Fibroblast of the conjunctiva (primary cell): ENCODE measurements at places on chromosomes 1 and 21.

GRCh38 chr1:93595266-93595665 lies 86.4 kb downstream of the BCAR3 start:
- DNase-seq: no peak

GRCh38 chr1:208979776-208980175 lies 603.7 kb upstream of the CAMK1G start:
- DNase-seq: no peak

- no peak for DNase-seq
Measured at GRCh38 chr1:30855686-30856259, 52.8 kb downstream of the SDC3 start.

- DNase-seq: no peak
Measured at GRCh38 chr1:2564815-2565374, 8.7 kb downstream of the TNFRSF14 start.

DNA sequence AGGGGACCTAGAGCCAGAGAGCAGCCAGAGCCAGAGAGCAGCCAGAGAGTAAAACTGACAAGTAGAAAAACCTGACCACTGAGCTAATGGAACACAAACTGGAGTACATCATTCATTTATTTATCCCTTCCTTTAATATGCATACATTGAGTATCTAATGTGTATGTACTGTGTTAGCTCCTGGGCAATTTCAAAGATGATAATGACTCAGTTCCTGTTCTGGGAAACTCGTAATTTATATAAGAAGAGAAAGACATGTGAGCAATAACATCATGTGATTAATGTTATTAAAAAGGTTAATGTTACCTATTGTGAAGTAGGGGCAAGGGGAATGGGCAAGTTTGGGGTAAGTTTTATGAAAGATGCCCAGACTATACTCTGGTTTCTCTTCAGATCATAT lies 199.9 kb downstream of the TNR start:
- DNase-seq: no peak

DNA sequence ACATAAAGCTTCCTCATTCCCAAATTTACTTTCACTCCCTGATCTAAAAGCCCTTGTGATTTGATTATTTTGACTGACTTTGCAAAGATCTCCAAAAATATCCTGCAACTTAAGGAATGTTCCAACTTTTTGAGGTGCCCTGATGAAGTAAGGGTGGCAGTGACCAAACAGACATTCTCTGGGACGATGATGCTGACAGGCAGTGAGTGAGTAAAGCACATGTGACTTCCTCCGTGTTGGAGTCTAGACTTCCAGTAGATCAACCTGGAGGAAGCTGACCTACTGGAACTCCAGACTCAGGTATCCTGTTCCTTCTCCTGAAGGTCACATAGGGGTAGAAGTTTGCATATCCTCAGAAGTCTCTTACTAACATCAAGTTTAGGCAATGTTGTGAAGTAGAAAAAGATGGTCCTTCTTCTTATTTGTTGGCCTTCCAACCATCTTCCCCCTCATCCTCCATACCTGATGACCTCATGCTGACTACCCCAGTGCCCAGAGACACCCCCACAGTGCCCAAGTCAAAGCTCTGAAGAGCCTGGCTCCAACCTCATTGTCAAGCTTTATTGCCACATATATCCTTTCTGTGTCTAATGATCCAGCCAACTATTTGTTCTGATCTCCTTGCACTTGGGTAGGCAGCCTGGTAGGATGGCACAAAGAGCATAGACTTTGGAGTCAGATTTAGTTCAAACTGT lies 16.0 kb downstream of the TNFSF4 start:
- DNase-seq: no peak

DNA sequence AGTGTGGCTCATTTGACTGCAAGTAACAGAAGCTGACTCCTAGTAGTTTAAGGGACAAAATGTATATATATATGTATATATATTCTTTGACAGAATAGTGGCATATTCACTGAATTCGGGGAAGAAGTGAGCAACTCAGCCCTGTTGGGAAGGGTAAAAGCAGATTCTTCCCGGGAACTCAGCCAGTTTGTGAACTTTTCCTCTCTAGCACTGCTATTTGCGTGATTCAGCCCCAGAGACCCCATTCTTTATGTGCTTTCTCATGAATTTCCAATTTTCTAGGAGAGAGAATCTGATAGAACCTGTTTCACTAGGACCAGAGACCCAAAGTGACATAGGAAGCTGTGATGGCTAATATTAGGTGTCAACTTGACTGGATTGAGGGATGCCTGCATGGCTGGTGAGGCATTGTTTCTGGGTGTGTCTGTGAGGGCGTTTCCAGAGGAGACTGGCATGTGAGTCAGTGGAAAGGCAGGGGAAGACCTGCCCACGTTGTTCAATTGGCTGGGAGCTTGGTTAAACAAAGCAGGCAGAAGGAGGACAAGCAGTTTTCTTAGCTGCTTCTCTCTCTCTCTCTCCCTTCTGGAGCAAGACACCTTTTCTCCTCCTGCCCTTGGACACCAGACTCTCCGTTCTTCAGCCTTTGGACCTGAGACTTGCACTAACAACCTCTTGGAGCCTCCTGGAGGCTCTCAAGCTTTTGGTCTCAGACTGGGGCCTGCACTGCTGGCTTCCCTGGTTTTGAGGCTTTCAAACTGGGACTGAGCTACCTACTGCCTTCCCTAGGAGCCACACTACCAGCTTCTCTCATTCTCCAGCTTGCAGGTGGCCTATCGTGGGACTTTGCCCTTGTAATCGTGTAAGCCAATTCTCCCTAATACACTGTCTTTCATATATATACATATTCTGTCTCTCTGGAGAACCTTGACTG lies 93.4 kb upstream of the KCNK1 start:
- DNase-seq: no peak

GRCh38 chr1:62346886-62347285 lies 27.7 kb upstream of the KANK4 start:
- no peak for DNase-seq

GRCh38 chr1:221411283-221411682 lies 330.6 kb downstream of the DUSP10 start:
- no peak for DNase-seq

DNA sequence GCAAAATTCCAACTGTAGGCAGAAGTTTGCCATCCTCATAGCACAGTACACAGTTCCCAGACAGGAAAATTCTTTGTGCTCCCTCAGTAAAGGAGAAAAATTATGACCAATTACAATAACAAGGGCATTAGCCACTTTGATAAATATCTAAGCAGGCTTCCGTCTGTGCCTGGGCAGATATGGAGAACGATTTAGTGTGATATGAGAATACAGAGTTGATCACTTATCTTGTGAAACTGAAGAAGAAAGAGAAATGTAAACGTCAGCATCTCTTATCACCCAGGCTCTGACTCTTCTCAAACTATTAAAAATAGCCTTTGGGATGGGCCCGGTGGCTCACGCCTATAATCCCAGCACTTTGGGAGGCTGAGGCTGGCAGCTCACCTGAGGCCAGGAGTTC lies 54.5 kb upstream of the TIAM1 start:
- DNase-seq: no peak

DNA sequence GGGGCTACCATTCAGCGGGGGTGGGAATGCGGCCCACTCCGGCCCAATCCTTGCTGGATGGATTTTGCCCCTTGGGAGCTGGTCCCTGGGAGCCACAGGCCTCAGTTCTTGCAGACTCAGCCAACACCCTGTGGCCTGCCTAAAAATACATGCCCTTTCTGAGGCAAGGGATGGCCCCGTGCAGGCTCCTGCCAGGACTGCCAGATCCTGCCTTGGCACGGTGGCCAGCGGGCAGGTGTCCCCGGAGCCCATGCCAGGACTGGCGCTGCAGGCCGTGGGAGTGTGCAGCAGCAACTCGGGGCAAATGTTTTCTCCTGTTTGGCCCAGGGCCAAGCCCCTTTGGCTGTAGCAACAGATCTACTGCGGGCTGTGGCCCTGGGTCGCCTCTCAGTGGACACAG lies 1.6 kb upstream of the PANK4 start:
- no peak for DNase-seq

GRCh38 chr21:40547906-40548513 lies 298.9 kb downstream of the DSCAM start:
- no peak for DNase-seq

- DNase-seq: no peak
Measured at GRCh38 chr1:81949421-81949820, 148.7 kb downstream of the ADGRL2 start.

DNA sequence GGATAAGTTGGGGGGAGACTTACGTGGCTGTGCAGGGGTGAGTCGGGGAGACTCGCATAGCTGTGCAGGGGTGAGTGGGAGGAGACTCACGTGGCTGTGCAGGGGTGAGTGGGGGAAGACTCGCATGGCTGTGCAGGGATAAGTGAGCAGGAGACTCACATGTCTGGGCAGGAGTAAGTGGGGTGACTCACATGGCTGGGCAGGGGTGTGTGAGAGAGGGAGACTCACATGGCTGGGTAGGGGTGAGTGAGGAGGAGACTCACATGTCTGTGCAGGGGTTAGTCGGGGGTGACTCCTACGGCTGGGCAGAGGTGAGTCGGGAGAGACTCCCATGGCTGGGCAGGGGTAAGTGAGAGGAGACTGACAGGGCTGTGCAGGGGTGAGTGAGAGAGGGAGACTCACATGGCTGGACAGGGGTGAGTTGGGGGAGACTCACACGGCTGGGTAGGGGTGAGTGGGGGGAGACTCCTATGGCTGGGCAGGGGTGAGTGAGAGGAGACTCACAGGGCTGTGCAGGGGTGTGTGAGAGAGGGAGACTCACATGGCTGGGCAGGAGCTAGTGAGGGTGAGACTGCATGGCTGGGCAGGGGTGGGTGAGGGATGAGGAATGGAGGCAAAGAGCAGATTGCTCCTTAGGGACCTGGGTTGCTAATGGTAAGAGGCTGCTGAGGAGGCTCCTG lies 56.0 kb upstream of the ABCG1 start:
- DNase-seq: no peak

- no peak for DNase-seq
Measured at GRCh38 chr1:212753749-212754148, 37.8 kb downstream of the NSL1 start.

DNA sequence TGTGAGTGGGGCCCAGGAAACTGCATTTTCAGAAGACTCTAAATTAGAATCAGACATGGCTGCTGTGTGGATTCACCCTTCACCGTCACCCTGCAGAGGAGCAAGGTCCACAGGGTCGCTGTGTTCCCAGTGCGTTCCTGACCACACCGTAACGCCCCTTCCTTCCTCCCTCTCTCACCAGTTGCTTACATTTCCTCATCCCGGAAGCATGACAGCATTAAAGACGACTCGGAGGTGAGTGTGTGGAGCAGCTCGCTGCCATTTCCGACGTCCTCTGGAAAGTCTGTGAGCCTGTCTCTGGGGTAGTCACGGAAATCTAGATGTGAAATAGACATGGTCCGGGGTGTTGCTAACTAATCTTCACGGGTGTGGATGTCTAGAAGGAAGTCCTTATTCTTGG lies 45.9 kb downstream of the FAAP20 start:
- DNase-seq: no peak

GRCh38 chr1:51955797-51956527 lies 34.5 kb downstream of the RAB3B start:
- no peak for DNase-seq

GRCh38 chr21:21165063-21165645 lies 166.9 kb downstream of the NCAM2 start:
- peak; percentile 90 for DNase-seq

DNA sequence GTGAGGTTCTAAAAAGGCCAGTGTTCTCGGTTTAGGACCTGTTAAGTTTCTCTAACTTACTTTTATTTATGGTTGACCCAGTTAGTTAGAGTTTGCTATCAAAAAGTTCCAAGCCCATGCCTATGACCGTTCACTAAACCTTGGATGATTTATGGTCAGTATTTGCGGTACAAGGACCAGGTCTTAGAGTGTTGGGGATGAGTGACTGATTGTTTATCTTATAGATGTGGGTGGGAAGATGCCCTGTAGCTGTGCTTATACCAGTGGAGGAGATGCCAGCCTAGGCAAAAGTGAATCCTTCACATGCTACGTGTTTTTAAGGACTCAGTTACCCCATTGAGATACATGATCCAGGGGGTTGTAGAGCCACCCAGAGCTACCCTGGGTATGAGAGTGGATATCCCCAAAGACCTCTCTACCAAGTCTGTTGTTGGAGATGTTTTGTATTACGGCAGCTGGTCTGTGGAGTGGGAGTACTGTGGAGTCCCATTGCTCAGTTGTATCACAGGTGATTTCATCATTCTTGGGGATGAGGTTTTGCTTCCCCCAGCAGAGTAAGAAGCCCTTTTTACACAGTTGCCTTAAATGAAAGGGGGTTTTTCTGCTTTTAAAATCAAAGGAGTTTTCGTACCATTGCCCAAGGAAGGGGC lies 2.1 kb downstream of the SLC22A15 start:
- DNase-seq: no peak

GRCh38 chr1:187044411-187044810 lies 215.7 kb downstream of the PLA2G4A start:
- no peak for DNase-seq

GRCh38 chr21:42578034-42578433 lies 64.4 kb downstream of the SLC37A1 start:
- DNase-seq: no peak

DNA sequence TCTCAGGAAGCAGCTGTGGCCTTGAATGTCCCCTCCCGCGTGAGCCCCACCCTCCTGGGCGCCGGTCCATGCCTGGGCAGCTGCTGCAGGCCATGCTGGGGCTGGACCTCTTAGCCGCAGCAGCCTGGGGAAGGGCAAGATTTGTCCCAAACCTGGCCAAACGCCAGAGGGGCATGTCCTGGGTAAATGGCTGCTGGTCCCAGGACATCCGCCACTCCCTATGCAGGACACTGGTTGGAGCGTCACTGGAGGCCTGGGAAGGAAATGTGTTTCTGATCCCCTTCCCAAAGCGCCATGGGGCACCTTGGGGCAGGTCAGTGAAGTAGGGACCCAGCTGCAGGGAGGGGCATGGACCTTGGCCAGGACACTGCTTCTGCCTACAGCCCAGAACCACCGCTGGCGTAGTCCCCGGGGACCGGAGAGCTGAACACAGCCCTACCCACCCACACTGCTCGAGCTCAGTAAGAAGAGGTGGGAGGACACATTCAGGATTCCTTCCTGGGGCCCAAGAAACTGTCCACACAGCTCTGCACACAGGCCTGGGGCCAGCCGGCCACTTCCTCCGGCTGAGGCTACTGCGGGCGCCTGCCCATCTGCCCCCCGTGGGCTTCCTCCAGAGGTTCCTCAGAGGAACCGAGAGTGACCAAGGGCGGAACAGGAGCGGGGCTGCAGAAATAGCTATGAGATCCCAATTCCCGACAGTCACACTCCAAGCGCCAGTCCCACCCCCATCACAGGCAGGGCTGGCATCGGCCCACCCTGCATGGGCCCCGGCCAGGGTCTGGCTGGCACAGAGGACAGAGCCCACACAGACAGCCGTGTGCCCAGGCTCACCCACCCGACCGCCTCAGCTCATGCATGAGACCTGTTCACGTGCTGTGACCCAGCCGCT lies 10.8 kb upstream of the PLEKHG5 start:
- DNase-seq: no peak

- DNase-seq: no peak
Measured at GRCh38 chr21:45039317-45040156, 34.8 kb upstream of the ADARB1 start.

GRCh38 chr1:169309178-169310166 lies 58.1 kb downstream of the NME7 start:
- DNase-seq: no peak

- DNase-seq: no peak
Measured at GRCh38 chr21:26246073-26246472, 75.5 kb upstream of the APP start.
